RKO (cell line): ENCODE measurements at places on chromosomes 6 and 20.

DNA sequence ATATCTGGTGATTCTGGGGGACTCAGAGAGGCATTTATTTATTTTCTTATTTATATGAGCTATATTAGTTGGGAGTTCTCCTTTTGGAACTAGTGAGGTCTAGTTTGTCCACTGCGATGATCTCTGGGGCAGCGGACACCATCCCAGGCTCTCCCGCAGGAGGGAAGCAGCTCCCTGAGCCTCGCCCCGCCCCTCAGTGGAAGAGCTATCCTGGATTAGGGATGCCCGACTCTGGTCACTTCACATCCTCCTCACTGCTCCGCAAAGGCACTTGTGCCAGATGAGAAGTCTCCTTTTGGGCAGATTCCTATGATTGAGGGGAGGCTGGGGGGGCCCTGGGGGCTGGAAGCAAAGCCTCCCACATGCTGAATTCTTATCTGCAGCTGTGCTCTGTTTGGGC, 3.6 kb upstream of the MAS1 start:
- no peak for DNase-seq

DNA sequence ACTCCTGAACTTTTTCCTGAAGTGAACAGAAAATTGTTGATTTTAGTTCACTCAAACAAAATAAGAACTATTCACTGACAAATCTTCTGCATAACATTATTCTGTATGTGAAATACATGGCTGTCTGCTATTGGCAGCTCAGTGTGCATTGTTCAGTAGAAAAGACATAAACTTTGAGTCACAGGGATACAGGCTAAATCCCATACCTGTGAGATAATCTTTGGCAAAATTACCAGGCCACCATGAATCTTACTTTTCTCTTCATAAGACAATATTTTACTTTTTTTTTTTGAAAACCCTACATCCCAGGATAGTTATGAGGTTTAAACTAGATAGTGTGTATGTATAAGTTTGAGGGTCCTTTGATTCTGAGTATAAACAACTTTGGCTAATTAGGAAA, 224.8 kb downstream of the GRM1 start:
- DNase-seq, result no peak

GRCh38 chr20:15951658-15952057, 621.6 kb downstream of the KIF16B start:
- DNase-seq, result no peak

GRCh38 chr6:75943381-75943780, 129.1 kb downstream of the IMPG1 start:
- no peak for DNase-seq

DNA sequence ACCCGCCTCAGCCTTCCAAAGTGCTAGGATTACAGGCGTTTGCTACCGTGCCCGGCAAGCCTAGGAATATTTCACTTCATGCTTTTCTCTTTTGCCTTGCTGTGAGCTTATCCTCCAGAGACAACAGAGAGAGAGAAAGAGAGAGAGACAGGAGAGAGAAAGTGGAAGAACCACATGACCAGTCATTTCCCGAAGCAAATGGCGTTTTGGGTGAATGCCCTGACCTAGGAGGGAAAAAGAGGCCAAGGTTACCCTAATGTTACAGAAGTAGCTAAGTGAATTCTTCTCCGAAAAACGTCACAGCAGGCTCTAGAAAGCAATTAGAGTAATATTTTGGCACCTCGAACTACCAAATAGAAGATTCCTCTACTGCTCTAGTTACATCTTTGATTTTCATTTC, 9.1 kb downstream of the SGK1 start:
- DNase-seq, result no peak

GRCh38 chr20:3659492-3660261, 3.5 kb downstream of the GFRA4 start:
- no peak for DNase-seq

- DNase-seq, result no peak
Measured at GRCh38 chr6:129476810-129477209, 233.2 kb downstream of the ARHGAP18 start.

- DNase-seq, result no peak
Measured at GRCh38 chr6:28424163-28424562, 19.1 kb downstream of the ZSCAN23 start.

- DNase-seq, result peak; percentile 32
Measured at GRCh38 chr6:120869397-120869796, 464.9 kb downstream of the TBC1D32 start.

DNA sequence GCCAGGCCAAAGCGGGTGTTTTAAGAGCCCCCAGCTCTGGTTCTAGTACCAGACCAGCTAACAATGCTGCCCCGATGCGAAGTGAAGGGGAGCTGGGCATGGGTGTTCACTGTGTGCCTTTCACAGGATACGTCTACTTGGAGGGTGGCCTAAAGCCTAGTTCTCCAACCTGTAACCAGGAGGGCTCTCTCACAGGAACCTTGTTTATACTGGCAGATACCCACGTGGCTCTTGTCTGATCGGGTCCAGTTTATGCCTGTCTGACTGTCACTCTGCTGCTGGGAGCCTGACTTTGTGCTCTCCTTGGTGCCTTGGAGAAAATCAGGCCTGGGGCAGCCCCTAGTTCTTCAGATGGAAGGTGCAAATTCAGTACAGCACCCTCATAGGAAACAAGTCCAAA, 60.2 kb upstream of the RNF144B start:
- no peak for DNase-seq

DNA sequence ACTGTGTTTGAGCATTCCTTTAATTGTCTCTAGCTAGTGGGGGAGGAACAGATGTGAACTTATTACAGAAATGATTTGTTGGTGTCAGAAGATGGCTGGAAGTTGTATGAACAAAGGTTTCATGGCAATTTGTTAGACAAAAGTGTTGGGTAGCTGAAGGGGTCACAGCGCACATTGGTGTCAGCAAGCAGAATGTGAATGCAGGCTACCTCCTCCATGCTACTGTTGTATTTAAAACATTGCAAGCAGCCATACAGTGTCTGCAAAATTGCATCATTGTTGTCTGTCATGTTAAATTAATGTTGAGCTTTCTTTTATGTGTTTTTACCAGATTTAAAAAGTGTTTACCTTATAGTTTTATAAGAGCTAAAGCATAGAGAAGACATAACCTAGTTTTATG, 6.2 kb downstream of the LRRC1 start:
- no peak for DNase-seq

- DNase-seq, result no peak
Measured at GRCh38 chr6:142857233-142857761, 87.7 kb downstream of the HIVEP2 start.

DNA sequence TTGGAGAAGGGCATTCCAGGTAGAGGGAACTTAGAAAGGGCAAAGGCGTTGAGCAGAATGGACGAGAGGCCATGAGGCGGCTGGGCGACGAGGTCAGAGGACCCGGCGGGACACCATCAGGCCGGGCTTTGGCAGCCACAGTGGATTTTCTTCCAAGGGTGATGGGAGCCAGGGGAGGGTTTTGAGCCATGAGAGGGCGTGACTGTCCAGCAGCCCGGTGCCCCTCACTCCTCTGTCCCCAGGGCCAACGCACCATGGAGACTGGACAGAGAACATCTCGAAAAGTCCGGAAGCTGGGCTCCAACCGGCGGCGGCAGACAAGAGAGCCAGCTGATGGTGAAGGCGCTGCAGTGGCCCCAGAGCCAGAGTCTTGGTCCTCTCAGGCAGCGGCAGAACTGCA, 6.4 kb downstream of the RAB44 start:
- DNase-seq, result no peak

GRCh38 chr20:52985687-52986086, 13.5 kb downstream of the TSHZ2 start:
- DNase-seq, result no peak

DNA sequence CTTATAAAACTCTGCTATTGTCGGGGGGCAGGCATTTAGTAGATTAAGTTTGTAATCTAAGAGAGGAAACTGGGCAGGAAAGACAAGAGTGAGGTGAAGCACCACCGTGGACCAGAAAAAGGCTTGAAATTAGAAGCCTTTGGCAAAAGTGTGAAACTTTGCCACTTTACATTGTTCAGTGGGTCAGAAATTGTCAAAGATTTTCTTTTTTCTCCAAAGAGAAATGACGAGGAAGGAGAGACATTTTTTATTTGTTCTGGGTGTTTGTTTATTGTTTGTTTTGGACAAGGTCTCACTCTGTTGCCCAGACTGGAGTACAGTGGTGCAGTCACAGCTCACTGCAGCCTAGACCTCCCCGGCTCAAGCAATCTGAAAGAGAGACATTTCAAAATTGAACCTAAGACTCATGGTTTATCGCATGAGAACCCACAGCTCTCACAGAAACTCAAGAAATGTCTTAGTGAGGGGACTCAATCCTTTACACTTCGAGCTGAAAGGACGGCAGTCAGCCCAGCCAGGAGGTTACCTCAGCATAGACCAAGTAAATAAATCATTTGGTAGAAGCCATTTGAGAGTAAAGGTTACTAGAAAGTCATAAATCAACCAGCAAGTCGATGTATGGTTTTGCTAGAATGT, 262.8 kb upstream of the TAB2 start:
- no peak for DNase-seq

- no peak for DNase-seq
Measured at GRCh38 chr6:165662041-165662748, 846 bp downstream of the PDE10A start.

- peak; percentile 71 for DNase-seq
Measured at GRCh38 chr20:49323622-49324238, 45.9 kb upstream of the ZNFX1 start.

DNA sequence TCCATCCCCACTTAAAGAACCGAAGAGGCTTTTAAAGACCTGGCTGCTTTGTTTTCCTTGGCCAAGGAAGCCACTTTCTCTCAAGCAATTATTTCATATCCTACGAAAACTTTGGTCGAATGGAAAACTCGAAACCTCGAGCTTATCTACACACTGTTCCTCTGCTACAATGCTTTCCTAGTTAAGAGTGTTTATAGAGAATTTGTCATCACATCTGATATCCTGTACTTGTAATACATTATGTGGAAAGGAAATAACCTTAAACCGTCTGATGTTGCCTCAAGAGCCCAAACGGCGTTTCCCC, 28.1 kb downstream of the TFAP2B start:
- DNase-seq, result no peak

- no peak for DNase-seq
Measured at GRCh38 chr6:55913228-55914195, 38.1 kb upstream of the BMP5 start.

DNA sequence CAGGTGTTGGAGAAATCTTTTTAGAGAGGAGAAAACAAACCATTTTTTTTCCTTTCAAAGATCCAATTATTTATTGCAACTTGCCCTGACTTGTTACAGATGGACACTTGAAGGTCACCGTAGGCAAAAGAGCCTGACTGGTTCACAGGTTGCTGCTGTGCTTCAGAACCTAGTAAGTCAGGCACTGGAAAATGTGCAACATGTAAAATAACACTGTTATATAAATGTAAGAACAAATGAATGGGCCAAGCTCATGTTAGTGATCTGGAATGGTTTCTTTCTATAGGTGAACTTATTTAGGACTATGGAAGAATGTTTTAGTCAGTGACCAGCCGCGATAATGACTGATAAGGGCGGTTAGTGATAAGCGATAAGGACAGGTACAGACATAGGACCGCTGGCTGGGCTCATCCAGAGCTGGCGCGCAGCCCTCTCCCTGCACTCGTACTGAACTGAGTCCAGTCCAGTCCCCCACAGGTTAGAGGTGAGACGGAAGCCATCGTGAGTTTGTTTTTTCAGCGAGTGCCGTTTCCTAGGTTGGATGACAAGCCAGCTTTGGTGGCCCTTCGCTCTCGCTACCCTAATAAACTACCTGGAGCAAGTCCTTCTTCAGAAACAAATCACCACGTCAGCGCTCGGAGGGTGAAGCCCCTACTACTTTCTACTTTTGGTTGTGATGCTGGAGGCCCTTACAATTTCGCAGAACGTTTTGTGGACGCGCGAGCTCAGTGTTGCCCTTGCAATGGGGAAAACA, 94.4 kb upstream of the PRDM1 start:
- DNase-seq, result no peak

DNA sequence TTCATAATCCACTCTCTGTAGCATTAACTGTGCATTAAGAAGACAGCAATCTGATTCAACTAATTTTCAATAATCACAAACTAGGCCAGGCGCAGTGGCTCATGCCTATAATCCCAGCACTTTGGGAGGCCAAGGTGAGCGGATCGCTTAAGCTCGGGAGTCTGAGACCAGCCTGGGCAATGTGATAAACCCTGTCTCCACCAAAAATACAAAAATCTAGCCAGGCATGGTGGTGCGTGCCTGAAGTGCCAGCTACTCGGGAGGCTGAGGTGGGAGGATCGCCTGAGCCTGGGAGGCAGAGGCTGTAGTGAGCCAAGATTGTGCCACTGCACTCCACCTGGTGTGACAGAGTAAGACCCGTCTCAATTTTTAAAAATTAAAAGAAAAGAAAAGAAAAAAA, 29.5 kb downstream of the SERPINB9 start:
- no peak for DNase-seq

DNA sequence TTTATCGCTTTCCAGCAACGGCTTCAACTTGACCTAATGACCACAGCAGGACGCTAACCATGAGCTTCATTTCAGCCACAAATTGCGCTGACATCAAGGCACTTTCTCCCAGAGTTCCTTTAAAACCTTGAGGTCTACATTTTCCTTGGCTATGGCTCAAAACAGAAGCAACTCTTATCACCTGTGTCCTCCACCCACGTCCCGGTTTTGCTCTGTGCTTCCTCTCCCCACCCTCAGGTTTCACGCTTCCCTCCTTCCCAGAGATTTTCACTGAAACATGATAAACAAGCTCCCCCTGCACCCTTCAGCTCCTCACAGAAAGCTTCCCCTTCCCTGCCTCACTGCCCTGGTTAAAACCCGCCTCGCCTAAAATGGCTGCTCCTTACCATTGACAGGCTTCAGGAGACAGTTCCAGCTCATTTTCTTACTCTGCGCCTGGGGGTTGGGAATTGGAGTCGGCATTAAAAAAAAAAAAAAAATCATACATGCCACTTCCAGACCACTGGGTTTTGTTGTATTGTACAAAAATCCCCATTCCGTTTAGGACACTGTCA, 229.5 kb downstream of the UBE3D start:
- no peak for DNase-seq

GRCh38 chr20:34639755-34640222, 37.1 kb downstream of the PIGU start:
- no peak for DNase-seq

DNA sequence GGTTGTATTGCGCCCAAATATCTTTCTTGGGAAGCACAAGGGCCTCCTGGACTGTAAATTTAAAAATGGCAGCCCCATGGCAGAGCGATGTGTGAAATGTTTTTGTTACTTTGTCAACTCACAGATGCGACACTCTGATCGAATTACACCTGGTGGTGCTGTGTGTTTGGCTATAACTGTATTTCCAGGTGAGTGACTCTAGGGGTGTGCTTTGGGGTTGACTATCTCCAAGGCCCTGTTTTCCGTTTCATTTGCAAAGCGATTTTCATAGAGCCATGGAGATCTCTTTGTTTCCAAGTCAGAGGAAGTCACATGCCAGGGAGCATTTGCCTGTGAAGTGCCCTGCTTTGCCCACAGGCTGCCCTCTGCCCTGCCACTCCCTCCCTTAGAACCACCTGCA, 93.5 kb downstream of the CDC5L start:
- DNase-seq, result no peak

GRCh38 chr20:11372876-11373790, 544.6 kb upstream of the BTBD3 start:
- DNase-seq, result no peak

DNA sequence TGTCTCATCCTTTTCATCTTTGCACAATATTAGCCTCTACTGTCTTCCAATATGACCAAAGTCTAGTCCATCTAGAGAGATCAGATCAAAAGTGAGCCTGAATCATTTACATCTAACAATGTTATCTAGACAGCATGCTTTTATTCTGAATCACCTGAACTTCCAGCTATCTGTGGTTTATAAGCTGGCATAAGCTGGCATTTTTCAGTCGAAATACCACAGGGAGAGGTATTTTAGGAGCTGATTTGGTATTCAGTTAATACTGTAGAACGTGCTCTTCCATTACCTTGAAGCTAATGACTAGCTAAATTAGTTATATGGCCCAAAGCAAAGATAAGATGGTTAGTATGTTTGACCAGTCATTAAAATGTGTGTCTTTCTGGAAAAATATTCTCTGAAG, 188.3 kb upstream of the AGPAT4 start:
- DNase-seq, result no peak
